Activated T-helper 17 cell treated with anti-CD3 and anti-CD28 coated beads, Interleukin-2, amount 50 U/mL, for 72 hours (primary cell): ENCODE measurements at places on chromosomes 5 and 9.

DNA sequence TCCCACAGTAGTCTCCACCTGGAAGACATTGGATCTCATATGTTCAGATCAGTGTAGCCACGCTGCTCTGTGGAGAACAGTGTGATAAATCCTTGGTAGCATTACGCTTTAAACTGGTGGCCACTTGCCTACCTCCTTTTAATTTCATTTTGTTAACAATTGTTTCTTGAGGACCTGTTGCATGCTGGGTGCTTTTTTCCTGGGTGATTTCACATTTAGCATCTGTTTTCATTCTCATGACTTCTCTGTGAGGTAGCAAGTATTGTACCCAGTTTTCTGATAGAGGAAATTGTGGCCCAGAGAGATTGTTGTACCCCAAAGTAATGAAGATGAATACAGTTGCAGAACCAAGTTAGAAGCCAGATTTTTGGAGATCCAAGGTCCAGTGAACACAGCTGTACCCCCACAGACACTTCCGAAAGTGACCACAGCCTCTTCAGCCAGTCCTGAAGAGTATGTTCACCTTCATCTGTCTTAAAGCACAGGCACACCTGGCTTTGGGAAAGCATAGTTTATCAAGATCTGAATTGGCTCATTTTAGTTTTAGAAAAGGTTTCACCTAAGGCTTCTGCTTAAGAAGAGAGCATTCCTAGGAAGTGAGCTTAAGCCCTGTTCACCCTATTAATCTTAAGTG is 75.2 kb downstream of the F2RL2 start:
- ATAC-seq = no peak

GRCh38 chr5:67934976-67935375 is 280.6 kb upstream of the PIK3R1 start:
- no peak for ATAC-seq

- ATAC-seq = no peak
Measured at GRCh38 chr5:1934056-1934394, 51.3 kb upstream of the IRX4 start.

DNA sequence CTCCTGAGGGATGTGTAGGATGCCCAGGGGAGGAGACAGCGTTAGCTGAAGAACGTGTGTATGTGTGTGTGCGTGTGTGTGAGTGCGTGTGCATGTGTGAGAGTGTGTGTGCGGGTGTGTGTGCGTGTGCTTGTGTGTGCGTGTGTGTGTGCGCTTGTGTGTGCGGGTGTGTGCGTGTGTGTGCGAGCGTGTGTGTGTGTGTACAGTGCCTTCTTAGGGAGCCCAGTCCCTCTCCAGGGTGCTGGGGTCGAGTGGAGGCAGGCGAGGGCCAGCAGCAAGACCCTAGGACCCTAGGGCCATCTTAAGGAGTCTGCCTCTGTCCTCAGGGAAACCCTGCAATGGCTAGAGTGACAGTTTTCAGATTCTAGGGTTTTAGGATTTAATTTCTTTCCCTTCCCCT is 26.0 kb upstream of the STXBP1 start:
- ATAC-seq = no peak

DNA sequence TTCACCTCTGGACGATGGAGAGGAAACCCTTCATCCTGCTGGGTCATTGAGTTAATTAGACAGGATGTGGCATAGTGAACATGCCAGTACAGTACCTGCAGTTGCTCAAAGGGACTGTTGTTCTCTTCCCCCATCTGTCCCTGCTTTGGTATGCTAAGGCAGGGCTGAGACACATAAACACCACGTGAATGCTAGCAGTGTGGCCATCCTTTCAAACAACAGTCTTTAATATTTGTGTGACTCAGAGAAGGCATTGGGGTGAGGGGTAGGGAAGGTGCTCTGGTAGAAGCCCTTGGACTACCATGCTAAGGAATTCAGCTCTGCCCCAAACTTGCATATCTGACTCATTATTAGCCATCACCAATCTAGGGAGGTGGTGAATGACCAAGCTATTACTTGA is 180.2 kb upstream of the ZNF618 start:
- ATAC-seq = peak; percentile 37

DNA sequence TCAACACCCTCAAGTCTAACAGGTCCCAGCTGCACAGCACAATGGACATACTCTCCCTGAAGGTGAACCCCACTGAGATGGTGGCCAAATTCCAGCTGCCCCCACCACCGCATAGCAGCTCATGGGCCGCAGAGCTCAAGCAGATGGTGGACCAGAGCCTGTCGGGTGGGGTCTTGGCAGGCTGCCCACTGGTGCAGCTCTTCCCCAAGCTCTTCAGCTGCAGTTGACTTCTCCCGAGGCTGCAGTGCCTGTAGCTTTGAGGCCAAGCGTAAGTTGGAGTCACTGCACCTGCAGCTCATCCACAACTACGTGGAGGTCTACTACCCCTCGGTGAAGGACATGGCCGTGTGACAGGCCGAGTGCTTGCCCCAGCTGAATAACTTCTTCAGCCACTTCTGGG is 56.6 kb upstream of the SPTLC1 start:
- no peak for ATAC-seq

- ATAC-seq = no peak
Measured at GRCh38 chr9:99222416-99223270, 561 bp downstream of the SEC61B start.

DNA sequence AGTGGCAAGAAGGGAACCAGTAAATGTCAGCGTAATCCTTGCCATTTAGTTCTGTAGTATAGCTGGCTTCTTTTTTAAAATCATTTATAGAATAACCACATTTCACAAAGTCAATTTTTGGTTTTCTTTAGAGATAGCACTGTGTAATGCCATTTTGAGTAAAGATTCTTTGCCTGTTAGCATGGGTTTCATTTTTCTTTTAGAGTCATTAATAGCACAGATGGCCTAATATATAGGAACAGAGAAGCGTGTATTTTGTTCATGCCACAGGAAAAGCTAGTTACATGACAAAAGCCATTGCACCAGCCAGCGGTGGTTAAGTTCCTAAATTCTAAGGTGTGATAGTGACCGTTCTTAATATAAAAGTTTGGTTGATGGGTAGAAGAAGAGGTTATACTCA is 1363.9 kb downstream of the MAT2B start:
- ATAC-seq = no peak

DNA sequence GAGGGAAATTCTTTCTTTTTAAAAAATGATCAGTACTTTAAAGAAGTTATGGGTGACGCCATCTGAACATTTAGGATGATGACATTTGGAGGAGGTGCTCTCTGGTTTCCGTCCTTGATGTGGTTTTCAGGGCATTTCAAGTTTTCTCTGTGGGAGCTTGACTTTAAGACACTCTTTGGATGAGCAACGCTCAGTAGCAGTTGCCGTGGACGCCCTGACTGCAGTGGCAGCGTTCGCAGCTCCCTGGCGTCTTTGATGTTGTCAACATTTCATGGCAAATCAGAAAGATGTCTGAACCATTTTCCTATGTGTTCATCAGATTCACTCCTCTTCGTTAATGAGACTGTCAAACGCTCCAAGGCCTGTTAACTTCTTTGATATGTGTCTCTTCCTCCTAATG is 86.1 kb downstream of the ZNF354C start:
- peak; percentile 80 for ATAC-seq

DNA sequence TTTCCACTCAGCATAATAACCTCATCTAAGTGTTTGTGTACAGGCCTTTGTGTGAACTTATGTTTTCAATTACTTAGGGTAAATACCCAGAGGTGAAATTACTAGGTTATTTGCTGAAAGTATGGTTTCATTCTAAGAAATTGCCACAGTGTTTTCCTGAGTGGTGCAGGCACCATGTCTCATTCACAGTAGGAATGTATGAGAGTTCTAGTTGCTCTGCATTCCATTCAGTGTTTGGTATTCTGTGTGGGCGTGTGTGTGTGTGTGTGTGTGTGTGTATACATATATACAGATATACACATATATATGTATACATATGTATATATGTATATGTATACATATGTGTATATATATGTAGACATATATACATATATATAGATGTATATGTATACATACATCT is 8.8 kb upstream of the SVEP1 start:
- no peak for ATAC-seq

DNA sequence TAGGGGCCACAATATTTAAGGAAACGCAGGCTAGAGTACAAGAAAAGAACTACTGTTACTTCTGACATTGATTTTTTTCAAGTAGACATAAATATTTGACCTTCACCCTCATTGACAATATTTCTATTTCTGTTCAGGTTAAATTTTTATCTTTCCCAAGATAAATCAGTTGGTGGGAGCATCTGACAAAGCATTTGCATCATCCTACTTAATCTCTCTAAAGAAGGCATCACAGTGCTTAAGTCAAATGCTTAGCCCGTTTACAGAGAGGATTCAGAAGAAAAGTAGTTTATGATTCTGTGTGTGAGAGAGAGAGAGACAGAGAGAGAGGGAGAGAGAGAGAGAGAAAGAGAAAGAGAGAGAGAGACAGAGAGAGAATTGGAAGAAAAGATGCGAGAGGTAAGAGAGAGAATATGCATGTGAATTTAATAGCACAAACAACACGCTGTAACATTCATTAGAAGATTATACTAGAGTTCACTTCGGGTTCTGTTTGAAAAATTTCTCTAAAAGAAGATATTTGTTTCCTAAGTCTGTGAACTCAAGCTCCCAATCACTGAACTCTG is 1093.3 kb upstream of the CDH6 start:
- no peak for ATAC-seq

DNA sequence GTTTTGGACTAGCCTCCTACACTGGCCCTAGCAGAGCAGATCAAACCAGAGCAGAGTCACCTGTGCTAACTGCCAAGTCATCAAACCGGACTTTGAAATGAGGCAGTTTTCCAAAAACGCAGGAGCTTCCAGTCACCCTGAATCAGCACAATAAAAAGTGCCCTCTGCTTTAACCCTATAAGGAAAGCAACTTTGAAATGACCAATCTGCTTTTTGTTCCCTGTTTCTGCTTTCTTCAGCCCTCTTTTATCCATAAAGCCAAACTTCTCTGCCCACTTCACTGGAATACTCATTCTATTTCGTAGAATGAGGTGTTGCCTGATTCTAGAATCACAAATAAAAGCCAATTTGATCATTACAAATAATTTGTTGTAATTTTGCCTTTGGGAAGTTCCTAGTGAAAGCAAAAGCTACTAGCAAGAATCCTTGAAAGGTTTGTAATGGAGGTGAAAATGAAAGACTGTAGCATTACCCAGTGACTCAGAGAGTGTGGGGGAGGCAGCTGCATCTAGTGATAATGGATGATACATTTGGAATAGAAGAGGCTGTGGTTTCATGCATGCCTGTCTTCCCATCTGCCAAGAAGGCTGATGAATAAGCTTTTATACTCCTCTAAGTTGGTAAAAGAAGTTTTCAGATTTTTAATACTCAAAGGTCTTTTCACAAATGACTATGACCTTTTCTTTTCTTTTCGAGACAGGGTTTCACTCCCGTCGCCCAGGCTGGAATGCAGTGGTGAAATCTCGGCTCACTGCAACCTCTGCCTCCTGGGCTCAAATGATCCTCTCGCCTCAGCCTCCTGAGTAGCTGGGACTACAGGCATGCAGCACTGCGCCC is 14.9 kb downstream of the SPAAR start:
- peak; percentile 99 for ATAC-seq

- peak; percentile 92 for ATAC-seq
Measured at GRCh38 chr5:108801776-108802175, 54.1 kb downstream of the FER start.

DNA sequence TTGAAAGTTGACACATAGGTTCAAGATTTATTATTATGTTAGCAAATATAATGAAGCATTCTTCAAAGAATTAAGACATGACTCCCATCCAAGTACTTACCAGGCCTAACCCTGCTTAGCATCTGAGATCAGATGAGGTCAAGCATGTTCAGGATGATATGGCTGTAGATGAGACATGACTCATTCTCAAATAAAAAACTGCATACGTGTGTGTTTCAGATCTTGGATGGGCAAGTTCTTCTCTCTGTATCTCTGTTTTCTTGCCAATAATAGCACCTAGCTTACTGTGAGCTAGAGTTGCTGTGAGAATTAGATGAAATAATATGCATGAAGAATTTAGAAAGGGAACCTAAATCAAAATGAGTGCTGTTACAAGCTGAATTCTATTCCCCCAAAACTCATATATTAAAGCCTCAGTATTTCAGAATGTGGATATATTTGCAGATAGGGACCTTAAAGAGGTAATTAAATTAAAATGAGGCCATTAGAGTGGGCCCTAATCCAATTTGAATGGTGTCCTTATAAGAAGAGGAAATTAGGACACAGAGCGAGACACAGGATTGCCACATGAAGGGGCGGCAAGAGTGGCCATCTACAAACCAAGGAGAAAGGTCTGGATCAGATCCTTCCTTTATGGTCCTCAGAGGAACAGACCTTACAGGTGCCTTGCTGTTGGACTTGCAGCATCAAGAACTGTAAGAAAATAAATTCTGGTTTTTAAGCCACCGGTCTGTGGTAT is 146.2 kb downstream of the MARCHF11 start:
- no peak for ATAC-seq

- ATAC-seq = no peak
Measured at GRCh38 chr5:108430931-108431608, 49.2 kb upstream of the FBXL17 start.

GRCh38 chr5:31449174-31449573 is 82.7 kb downstream of the DROSHA start:
- no peak for ATAC-seq

DNA sequence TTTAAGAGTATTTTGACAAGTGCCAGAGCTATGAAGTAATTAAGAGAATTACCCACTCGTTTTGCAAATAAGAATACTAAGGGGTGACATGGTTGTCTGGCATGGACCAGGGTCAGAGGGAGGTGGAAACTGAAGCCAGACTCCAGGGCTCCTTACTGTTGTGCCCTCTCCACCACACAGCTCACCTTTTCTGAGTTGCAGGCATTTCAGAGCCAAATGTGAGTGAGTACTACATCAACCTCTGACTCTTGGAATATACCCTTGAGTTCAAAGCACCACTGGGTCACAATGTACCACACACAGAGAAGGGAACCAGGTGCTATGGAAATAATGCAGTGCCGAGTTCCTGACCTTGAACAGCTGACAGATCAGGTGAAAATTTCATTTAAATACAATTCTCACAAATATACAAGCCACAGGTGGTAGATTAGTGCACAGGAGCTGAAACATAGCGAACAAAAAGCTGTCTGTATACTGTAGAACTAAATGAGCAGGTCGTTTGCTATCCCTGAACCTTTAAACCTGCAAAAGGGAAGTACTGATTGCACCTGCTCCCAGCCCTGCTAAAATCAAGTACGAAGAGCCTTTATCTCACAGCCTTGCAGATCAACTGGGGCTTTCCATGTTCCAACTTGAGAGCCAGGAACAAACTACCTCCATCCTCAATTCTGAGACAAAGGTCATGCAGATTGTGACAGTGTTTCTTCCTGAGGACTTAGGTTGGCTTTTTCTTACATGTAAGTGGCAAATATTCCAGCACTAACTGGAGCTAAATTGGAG is 57.0 kb downstream of the GOLM1 start:
- no peak for ATAC-seq

- no peak for ATAC-seq
Measured at GRCh38 chr9:91155181-91155580, 206.5 kb downstream of the AUH start.

DNA sequence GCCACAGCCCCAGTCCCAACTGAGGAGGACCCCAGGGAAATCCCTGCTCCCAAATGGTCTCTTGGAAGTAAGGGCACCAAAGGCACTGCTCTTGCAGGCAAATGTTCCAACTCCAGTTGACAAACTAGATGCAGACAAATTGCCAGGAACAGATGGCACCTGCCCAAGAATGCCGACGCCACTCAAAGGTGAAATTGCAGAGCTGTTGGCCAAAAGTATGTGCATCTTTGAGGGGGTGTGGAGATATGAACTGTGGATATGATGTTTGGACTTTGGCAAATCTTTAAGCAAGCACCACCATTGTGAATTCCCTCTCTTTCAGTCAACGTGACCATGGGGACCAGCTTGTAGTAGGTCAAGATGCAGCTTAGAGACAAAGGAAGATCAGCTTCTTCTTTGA is 12.0 kb upstream of the CPLX2 start:
- ATAC-seq = no peak
